Upper lobe of right lung (tissue), 1 donor: ENCODE measurements at places on chromosomes 13 and 19. TPM values are rescaled to one million over a fixed set of nuclear protein-coding genes. Genes with fewer than 3 reads are reported as not detected.

Gene ONECUT3
- total RNA-seq, result not detected

Gene KISS1R
- not detected for total RNA-seq

Gene STXBP2
- total RNA-seq, result 162 TPM

- H3K27ac ChIP-seq, result no peak overlapping the region
- no peaks in the 10 kb centered on the region for H3K4me1 ChIP-seq
- no peak for DNase-seq
Observed at GRCh38 chr19:51375504-51376221, 3.2 kb upstream of the NKG7 start.

- no peaks in the 10 kb centered on the region for H3K27me3 ChIP-seq
- DNase-seq, result no peak
- H3K27ac ChIP-seq, result no peak overlapping the region
- H3K36me3 ChIP-seq, result no peaks in the 10 kb centered on the region
- no peaks in the 10 kb centered on the region for H3K4me1 ChIP-seq
Observed at GRCh38 chr13:31629085-31629780, 110.1 kb upstream of the RXFP2 start.

DNA sequence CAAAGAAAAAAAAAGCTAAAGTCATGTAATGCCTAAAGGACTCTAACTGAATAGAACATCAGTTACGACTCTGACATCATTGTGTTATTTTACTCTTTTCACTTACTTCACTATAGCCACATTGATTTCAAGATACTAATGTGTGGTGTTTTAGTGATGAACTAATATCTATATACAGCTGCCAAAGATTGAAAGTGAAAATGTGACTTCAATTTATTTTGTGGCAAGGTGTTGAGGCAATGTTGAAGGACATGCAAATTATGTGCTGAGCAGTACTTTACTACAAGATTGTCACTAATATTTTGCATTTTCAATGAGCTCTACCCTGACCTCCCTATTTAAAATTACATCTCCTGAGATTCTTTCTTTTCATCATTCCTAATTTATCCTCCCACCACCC lies 1911.9 kb upstream of the PCDH20 start:
- DNase-seq, result no peak
- H3K27me3 ChIP-seq, result no peaks in the 10 kb centered on the region
- no peaks in the 10 kb centered on the region for H3K4me1 ChIP-seq
- no peak overlapping the region for H3K27ac ChIP-seq
- H3K36me3 ChIP-seq, result no peaks in the 10 kb centered on the region

- peaks cover 60% of the 10 kb centered on the region for H3K4me1 ChIP-seq
- H3K27ac ChIP-seq, result peak overlapping the region; percentile 4
- H3K27me3 ChIP-seq, result no peaks in the 10 kb centered on the region
- H3K4me3 ChIP-seq, result no peak overlapping the region
Observed at GRCh38 chr19:47155148-47155547, 24.5 kb downstream of the SAE1 start.

DNA sequence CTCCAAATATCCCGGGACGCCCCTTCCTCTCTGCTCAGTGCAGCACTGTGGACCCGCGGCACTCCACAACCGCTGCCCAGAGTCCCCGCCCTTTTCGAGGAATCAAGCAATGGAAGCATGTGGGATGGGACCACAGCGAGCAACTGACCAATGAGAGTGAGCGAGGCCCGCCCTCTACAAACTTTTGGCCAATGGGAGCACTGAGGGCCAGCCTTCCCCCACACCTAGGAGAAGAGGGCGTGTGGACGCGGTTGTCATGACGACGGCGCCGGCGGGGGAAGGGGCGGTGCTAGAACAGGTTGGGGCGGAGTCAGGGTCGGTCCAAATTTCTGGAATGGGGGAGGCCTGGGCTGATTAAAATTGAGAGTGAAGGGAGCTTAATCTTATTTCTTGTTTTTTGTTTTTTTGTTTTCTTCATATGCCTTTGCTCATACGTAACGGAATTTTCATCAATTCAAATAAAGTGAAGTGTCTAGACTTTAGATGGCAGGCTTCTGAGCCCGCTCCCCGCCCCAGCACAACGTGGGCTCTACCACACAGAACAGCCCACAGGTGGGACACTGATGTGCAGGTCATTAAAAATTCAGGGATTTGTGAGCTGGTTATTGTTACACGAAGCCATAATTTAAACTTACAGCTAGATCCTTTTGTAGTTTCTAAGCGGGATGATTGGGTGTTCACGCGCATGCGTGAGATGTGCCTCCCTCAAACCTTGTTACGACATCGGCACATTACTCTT lies at the start of gene DNAAF3:
Gene DNAAF3 (minus strand): TSS at position 84 of the 739 bp plus-strand sequence. CDS start 200 bp downstream, outside the sequence.
- peak within 1 kb of the TSS; percentile 43 for H3K4me3 ChIP-seq
- H3K4me1 ChIP-seq, result no peaks in the 10 kb centered on the region
- DNase-seq, result peak; percentile 96
- no peak within 1 kb of the TSS for H3K27ac ChIP-seq
- no peaks in the 10 kb centered on the region for H3K36me3 ChIP-seq
- peaks cover 87% of the 10 kb centered on the region for H3K27me3 ChIP-seq
